Activated CD4-positive, alpha-beta T cell treated with anti-CD3 and anti-CD28 coated beads, Interleukin-2, amount 50 U/mL, for 24 hours (primary cell): ENCODE measurements at places on chromosomes 2 and 18.

DNA sequence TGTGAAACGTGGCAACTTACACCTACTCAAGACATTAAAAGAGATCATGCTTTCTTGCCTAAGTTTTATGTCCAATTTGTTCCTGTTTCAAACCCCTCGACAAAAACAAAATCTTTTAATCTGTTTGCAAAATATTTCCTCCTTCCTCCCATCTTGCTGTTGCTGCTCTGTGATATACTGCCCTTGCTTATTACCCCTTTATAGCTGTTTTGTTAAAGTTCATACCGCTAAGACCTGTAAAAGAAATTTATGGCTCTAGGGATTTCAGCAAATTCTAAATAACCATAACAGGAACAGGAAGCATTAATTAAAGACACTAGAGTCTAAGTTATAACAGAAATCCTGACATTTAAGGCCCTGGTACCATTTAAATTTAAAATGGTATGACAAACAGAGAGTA is 1268.2 kb upstream of the PIK3C3 start:
- no peak for DNase-seq

DNA sequence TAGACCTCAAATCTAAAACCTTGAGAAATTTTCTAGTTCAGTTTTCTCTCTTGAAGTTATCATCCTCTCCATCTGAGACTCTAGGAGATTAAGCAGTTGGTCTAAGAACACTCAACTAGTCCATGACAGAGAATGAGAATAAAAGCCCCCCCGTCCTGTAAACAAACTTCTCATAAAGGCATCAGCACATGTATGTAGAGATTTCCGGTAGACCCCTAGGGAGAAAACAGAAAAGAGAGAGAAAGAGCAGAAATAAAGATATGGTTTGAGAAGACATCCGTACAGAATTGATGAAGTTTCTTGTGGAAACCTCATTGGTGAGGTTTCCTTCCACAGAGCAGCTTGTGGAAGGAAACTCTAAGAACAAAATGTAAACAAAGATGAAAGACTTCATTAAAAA is 3.2 kb upstream of the GPR155 start:
- no peak for DNase-seq

DNA sequence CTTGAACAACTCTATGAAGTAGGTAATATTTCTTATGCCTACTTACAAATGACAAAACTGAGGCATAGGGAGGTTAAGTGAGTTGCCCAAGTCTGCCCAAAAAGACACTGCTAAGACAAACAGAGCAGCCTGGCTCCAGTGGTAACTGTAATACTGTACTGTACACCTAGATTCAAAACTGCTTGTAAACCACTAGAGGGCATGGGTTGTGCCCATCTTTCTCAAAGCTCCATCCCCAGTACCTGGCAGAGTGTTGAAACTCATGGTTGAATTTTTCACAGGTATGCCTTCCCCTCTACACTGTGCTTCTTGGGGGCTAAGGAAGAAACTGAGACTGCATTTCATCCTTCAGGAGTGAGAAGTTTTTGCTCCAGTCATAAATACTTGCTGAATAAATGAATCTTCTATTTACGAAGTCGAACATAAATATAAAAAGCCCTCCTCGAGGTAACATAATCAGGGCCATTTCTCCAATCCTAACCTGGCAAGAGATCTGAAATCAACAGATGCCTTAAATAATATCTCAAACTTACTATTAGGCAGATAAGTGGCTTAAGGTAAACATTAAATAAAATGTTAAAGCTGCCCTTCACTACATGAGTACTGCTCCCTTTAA is 2.0 kb downstream of the PPP4R1 start:
- DNase-seq, result no peak

- DNase-seq, result no peak
These were observed 747.3 kb upstream of the PIK3C3 start for GRCh38 chr18:41207706-41208105.

DNA sequence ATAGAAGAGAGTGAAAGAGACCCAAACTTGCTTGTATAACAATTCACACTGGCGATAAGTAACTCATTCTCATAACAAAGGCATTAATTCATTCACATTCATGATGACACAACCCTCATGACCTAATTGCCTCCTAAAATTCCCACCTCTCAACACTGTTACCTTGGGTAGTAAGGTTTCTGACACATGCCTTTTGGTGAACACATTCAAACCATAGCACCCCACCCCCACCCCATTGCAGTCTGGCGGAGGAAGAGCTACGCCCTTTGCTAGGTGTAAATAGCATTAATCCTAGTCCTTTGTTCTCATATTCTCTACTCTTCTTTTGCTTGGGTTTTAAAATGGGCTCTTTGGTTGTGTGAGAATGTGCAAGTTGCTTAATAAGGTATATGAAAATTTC is 361.5 kb downstream of the DSEL start:
- DNase-seq, result no peak

DNA sequence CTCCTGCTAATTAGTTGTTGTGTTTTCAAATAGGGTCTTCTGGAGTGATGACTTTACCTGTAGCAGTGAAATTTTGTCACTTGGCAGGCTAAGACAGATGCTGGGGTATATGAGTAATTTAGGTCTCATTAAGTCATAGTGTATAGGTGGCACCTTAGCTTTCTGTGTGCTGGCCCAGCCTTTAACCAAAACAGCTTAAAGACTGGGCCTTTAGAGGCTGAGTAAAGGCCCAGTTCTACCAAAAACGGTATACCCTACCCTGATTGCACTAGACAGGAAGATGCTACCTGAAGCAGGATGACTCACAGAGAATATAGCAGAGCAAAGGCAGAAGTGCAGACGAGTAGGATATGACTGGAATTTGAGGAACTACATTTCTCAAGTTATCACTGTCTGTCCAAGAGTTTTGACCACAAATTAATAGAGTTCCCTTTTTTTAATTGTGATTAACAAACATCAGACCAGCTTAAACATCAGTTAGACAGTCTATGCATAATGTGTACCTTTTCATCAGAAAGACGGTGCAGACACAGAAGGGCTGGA is 337.9 kb upstream of the SALL3 start:
- DNase-seq, result no peak
